ENCODE measurements at places on chromosomes 1 and 21. TPM values are rescaled to one million over a fixed set of nuclear protein-coding genes. Genes with fewer than 3 reads are reported as not detected.

GRCh38 chr1:32929366-32929765 is 28.2 kb upstream of the TMEM54 start:
- no peak for DNase-seq

DNA sequence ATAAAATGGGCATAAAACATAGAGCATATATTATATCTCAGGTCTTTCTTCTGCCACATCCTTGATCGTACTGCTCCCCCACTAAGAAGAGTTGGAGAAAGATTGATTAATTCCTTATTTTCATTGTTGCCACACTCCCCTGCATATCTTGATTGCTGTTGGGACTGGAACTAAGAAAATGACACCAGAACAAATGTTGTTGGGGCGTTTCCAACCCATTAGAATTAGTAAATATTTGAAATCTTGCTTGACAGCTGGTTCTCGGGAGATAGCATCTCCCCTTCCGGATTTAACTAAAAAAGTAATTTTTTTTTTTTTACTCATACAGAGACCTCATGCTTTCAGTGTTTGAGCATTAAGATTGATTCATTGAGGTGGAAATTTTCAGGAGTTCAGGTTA is 493.0 kb upstream of the PLXNA2 start:
- DNase-seq, result no peak

DNA sequence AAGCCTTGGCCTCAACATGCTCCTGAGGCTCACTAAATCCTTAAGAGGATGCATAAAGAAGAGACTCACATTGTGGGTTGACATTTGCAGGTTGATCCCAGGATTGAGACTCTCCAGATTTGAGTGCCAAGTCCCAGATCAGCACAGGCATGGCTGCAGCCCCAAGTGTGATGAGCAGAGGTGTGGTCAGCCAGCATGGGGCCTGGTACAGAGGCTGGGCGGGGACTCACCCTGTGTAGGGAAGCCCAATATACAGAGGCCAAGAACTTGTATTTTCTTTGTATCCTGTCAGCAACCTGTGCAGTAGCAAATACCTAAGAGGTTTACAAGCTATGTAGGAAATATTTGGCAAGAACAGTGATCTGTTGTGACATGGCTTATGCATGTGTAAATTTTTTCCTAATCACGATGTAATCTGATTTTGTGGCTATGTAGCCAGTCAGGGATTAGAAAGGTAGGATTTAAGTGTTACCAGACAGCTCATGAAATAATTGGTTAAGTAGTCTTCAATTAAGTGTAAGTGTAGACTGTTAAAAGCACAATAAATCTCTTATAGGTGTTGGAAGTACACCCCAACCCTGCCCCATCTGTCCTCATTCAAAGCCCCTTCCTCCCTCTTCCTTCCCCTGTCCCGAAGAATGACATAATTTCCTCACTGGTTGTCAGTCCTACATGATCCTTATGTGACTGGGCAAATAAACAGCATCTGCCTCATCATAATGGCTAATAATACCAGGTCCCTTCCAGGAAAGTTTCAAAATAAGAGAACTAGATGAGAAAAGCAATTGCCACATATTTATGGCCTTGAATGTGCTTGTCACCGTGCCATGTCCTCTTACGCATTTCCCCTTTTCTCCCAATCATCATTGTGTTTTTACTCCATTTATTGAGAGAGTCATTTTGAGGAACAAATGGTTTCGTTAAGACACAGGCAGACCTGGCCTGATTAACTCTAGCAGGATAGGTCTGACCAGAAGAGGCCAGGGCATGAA is 120.9 kb downstream of the HLX start:
- DNase-seq, result no peak

- DNase-seq, result no peak
Observed at GRCh38 chr1:9705337-9706093, 54.0 kb downstream of the PIK3CD start.

DNA sequence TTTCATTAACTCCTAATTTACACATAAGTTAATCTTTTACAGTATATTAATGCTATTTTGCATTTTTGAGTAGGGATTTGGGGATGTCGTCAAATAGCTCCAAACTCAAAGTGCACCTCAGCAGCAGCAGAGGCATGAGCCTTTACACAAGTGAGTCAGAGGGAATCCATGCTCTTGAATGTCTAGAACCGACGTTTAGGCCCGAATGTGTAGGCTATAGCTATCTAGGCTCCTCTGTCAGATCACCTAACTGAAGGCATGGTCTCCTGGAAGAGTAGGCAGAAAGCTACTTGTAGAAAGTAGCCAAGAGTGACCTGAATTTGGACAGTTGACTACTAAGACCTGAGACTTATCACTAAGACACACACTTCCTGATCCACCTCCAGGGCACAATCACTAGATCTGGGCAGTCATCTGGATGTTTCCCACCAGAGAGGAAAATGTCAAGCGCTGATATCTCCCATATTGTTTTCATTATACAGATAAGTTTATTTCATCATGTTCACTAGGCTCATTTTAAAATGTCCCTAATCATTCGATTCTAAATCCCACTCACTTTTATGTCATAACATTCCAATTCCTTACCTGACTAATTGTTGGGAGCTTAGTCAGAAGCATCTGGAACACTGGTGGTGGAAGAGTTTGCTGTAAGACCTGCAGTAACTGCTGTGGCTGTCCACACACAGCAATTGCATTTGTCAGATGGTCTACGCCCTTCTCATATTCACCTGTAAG is 15.3 kb downstream of the TOMM20 start:
- no peak for DNase-seq

DNA sequence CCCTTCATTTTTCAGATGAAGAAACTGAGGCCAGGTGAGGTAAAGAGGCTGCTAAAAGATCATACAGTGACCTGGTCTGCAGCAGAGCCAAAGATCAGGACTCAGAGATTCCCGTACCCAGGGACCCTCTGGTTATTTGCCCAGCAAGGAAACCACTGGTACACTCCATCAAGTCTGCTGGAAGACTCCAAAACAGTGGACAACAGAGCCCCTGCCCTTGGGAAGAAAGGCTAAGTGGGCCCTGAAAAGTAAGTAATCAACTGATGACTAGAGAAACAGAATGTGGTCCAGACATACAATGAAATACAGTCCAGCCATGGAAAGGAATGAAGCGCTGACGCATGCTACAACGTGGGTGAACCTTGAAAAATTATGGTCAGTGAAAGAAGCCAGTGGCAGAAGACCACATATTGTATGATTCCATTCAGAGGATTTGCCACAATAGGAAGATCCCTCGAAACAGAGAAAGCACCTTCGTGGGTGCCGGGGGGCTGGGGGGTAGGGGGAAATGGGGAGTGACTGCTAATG is 106.4 kb downstream of the ETS2 start:
- DNase-seq, result no peak

DNA sequence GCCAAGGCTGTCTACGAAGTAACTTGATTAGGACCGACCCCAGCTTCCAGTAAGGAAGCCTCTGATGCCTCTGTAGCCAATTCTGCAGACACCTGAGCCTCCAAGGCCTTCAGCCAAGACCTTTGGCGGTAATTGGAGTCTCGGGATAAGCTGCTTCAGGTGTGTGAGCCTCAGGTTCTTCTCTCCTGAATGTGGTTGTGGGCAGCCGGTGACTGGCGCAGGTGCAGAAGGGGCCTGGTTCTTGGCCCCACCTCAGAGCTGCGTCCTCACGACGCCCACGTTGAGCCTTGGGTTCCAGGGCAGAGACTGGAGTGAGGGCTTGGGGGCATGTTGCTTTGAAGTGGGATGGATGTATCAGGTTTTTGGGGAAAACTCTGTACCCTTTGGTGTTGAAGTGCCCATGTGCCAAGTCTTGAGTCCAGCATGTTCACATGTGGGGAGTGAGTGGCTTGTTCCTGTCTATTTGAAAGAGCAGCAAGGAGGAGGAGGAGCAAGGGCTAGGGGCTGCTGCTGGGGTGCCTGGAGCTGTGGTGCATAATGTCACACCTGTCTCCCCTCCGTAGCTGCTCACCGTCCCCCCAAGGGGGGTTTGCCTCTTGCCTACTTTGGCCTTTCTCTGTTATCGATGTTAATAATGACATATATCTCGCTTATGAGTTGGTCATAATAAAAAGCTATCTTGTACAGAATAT is 1.4 kb downstream of the PSEN2 start:
- DNase-seq, result no peak

DNA sequence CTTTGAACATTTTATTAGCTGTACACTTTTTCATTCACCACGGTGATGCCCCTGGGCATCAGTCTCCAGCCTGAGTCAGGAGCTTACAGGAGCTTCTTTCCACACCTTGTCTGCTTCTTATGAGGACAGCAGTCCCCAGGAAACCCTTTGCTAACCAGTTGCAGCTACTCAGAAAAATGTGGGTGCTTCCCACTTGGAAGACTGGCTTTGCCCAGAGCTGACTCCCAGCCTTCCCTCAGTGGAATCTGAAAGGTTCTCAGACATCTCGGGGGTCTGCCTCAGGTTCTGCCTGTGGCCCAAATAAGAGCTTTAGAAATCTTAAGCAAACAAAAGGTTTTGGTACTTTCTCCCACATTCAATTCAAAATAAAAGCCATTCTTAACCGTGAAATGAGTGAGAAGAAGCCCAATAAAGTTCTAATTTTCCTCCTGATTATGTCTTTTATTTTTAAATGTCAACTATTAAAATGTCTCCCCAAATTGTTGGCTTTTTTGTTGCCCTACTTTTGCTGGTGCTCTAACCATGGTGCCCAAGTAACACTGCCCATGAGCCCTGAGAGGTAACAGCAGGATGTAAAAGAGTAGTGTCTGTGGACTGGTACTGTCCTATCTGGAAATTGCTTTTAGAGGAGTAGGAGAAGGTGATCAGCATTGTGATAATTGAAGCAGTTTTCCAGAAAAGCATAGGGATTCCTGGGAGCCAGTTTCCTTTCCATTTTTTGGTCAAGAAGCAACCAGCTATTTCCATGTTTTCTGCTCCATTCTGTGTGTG is 5.6 kb downstream of the C1orf53 start:
- no peak for DNase-seq

The CAMSAP2 gene
- 45.4 TPM for total RNA-seq

The PCAT6 gene
- total RNA-seq, result 1.2 TPM

The OR2T29 gene
- not detected for total RNA-seq

The CRNN gene
- total RNA-seq, result not detected

All from sciatic nerve (tissue), 2 donors.